ENCODE measurements at places on chromosomes 7 and 10.

DNA sequence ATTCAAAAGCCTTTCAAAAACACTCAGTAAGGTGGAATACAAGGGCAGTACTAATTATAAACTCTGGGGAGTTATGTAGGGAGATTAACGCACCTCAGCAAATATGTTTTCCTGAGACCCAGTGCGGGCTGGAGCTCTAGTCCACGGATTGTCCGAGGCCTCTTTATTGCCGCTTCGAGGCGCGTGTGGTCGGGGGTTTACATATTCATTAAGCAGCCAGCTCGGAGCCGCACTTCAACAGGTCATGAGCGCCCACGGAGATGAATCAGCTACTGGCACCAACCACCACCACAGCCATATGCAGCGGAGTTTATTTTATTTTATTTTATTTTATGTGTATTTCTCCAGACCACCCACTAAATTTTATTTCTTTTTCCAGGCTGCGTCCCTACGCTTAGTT lies 195.9 kb upstream of the ADARB2 start:
- DNase-seq: no peak

DNA sequence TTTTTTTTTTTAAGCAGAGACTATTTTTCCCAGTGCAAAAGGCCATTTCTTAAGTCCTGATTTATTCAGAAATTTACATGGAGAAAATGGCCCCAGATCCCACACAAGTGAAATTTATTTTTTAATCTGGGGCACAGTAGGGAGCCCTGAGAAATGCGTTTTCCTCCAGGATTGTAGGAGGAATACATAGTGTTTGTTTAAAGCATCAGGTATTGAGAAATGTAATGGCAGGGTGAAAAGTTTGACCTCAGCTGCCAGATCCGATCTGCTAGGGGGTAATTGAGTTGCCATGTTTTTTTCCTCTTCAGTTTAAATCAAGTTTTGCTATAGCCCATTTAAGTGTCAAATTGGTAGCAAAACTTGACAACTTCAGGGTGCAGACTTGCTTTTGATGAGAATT lies 110.0 kb downstream of the LRMDA start:
- DNase-seq: no peak

- DNase-seq: no peak
Measured at GRCh38 chr10:21807180-21807579, 196.3 kb downstream of the DNAJC1 start.

- no peak for DNase-seq
Measured at GRCh38 chr10:822197-822596, 109.3 kb downstream of the LARP4B start.

DNA sequence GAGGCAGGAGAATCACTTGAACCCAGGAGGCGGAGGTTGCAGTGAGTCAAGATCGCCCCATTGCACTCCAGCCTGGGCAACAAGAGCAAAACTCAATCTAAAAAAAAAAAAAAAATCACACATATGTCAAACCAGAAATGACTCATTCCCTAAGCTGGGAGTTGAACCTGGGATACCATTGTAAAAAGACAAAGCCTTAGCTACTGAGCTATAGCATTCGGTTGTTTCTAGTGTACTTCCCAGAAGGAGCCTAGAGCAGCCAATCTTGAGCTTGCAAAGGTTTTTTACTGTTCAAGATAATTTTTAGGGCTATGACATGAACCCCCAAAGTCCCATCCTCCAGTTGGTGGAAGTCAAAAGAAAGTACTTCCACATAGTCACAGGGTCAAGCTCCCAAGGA lies 87.9 kb downstream of the ZNF467 start:
- no peak for DNase-seq

DNA sequence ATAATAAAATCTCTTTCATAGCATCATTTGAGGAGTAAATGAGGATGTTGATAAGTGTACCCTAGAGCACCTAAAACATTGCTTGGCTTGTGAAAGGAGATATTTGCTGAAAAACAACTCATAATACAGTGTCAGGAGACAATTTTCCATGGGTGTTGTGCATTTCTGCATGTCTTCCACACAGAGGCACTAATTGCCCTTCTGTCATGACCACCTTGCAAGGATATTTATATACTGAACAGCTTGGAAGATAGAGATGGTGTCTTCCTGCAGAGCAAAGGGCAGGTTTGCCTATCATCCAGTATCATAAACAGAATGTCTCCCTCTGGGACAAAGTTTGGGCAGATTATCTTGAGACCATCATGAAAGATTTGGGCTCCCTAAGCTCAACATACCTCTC lies 495.2 kb upstream of the LRRN3 start:
- DNase-seq: no peak

GRCh38 chr7:126605553-126605952 lies 647.2 kb downstream of the GRM8 start:
- no peak for DNase-seq

GRCh38 chr7:102119213-102119651 lies 167.4 kb upstream of the SH2B2 start:
- no peak for DNase-seq

GRCh38 chr10:97109547-97109946 lies 76.2 kb downstream of the SLIT1 start:
- DNase-seq: no peak

- DNase-seq: peak; percentile 79
Measured at GRCh38 chr7:139683137-139683921, 94.5 kb downstream of the HIPK2 start.

- DNase-seq: no peak
Measured at GRCh38 chr7:116843378-116843777, 19.0 kb upstream of the CAPZA2 start.

DNA sequence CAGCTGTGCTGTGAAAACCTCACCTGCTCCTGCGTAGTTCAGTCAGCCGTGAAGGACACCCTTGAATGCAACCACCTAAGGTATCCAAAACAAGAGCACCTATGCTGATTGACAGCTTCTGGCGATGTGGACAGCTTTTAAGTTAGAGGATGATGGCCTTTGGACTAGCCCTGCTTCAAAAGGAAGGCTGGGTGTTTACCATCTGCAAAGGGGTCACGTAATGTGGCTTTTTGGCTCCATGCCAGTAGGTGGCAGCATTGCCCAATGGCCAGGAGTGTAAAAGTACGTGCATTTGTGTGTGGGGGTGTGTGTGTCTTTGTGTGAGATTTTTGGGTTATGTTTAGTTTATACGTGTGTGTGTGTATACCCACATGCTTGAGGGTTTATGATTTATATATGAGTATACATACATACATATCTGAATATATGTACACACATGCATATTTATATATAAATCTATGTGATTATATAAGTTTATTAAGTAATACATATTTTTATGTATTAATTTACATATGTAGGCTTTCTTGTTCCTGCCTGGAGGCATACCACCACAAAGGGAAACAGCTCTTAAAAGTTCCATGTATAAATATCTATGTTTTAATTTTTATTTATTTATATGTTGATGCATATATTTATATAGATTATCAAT lies 236.3 kb upstream of the ANKRD30A start:
- peak; percentile 62 for DNase-seq

DNA sequence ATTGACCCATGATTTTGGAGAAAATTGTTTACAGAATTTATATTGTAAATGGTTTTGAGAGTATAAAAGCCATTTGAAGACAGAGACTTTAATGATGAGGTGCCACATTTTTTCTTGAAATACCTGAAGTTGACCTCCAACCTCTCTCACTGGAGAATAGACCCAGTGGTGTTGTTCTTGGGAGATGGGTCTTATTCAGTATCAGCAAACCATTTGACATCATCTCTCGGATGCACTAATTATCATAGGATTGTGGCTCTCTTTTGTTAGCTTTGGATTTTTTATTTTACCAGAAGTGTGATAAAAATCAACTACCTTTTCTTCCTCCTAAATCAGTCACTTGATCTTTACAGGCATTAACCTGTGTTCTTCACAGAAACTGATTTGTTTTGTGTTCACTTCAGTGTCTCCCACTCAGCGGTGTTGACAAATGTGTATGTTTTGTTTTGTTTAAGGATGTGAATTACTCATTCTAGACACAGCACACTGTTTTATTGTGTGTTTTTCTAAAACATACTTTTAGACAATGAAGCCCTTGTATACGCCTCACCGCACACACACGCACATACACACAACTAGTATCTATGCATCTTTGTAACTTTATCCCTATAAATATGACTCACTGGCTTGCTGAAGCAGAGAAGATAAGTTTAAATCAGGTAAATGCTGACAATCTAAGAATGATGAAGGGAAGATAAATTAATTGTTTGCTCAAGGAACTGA lies 455.6 kb downstream of the INHBA start:
- no peak for DNase-seq

DNA sequence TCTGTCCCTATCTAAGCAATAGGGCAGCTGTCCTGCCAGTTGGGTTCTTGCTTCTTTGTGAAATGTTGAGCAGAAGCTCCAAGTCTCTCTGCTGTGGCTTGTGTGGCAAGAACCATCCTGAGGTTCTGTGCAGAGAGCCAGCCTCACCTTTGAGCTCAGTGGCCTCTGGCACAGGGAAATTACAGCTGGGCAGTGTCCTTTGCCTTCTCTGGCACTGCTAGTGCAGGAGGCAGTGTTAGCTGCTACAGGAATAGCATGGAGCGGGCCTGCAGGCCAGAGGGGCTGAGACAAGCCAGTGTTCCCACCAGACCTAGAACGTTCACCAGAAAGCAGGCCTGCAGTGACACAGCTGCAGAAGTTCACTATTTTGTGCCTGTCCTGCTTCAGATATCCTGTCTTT lies 1.8 kb downstream of the PRXL2A start:
- no peak for DNase-seq

DNA sequence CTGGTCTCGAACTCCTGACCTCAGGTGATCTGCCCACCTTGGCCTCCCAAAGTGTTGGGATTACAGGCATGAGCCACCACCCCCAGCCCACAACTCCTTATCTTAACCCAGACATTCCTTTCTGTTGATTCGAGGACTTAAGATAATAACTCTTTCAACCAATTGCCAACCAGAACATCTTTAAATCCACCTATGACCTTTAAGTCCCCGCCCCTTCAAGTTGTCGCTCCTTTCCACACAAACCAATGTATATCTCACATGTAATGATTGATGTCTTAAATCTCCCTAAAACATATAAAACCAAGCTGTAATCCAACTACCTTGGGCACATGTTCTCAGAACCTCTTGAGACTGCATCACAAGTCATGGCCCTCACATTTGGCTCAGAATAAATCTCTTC lies 7.8 kb upstream of the ANKRD2 start:
- no peak for DNase-seq

- DNase-seq: no peak
Measured at GRCh38 chr10:21488246-21488956, 37.1 kb downstream of the SKIDA1 start.

- peak; percentile 47 for DNase-seq
Measured at GRCh38 chr7:150567169-150567568, at the start of gene GIMAP4. Gene GIMAP4 (plus strand): TSS chr7:150567390. CDS start chr7:150569902, 2,512 bp downstream.

GRCh38 chr7:55110993-55111361 lies 92.2 kb downstream of the EGFR start:
- no peak for DNase-seq

DNA sequence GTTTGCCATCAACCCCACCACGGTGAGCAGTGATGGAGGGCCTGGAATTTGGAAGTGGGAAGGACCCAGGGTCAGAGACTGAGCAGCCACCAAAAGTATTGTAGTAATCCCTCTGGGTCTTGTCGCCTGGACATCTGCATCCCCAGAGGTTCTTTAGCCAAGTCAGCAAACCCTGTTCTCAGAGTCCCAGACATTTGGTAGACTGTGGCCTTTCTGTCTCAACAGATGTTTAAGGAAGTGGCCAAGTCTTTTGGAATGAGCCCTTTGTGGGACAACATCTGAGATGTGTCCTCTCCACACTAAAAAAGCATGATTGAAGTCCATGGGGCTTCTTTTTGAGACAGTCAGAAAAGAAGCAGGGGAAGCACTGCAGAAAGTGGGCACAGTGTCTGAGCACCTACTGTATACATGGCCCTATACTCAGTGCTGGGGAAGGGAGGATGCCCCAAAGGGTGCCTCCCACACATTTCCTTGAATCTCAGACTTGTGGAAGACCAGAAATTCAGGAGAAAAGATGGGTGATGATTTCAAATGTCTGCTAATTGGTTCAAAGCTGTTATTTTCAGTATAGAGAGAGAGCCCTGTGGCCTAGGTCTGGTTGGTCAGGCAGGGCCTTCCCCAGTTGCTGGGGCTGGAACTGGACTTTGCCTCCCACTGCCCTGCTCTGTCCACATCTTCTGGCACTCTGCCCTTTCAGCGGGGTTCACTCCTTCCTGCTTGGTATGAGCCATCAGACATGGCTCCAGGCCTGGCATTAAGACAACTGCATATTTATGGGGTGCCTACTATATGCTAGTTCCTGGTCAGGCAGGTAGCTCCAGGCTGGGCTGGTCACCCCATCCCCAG lies 26.5 kb upstream of the VSIR start:
- DNase-seq: no peak

DNA sequence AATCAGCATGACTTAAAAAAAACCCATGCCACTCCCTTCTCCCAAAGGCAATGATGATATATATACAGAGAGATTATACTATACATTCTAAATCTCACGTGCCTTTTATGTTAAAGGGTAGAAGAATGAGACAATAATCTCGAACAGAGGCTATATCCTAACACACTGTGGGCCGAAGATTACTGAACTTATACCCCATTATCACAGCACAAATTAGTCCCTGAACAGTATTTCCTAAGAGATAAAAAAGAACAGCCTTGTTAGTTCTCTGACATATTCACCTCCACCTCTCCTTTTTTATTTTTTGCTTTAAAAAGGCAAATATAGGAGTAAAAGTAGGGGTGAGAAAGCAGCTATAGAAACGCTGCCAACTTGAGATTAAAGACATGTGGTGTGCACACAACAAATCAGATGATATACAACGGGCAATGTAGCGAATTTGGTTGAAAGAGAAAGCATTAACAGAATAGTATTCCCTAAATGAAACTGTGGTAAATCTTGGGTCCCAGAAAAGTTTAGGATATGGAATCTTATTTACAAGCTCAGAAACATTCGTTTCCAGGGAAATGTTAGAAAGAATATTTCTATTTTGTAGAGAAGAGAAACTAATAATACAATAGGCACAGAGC lies 69.5 kb downstream of the JMJD1C start:
- no peak for DNase-seq

DNA sequence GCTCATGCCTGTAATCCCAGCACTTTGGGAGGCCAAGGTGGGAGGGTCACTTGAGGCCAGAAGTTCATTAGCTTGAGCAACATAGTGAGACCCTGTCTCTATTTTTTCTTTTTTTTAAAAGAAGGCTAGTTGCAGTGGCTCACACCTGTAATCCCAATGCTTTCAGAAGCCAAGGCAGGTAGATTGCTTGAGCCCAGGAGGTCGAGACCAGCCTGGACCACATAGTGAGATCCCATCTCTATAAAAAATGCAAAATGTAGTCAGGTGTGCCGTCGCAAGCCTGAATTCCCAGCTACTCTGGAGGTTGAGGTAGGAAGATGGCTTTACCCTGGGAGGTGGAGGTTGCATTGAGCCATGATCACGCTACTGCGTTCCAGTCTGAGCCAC lies 7.5 kb downstream of the NYAP1 start:
- no peak for DNase-seq

- no peak for DNase-seq
Measured at GRCh38 chr10:48652344-48652743, 32.3 kb upstream of the WDFY4 start.

GRCh38 chr7:133517766-133518165 lies 264.9 kb downstream of the EXOC4 start:
- DNase-seq: no peak

GRCh38 chr10:42482411-42482810 lies 156.0 kb downstream of the ZNF33B start:
- DNase-seq: no peak

GRCh38 chr7:155277385-155277994 lies 20.2 kb upstream of the INSIG1 start:
- peak; percentile 75 for DNase-seq

- no peak for DNase-seq
Measured at GRCh38 chr10:123665491-123666286, 466 bp upstream of the GPR26 start.

- no peak for DNase-seq
Measured at GRCh38 chr7:132609222-132609621, 33.0 kb upstream of the PLXNA4 start.

GRCh38 chr7:81882086-81882485 lies 112.2 kb upstream of the HGF start:
- no peak for DNase-seq

Measured in activated CD4-positive, alpha-beta T cell treated with anti-CD3 and anti-CD28 coated beads, Interleukin-2, Interleukin-4, amounts not matched to agents 100 ng/mL and 50 ng/mL, durations not matched to agents 16 hours and 8 hours (primary cell).